Osteocyte (in vitro differentiated cells): ENCODE measurements at places on chromosomes 1 and 21.

GRCh38 chr21:36606287-36606982 lies 92.5 kb upstream of the SIM2 start:
- no peak for DNase-seq

DNA sequence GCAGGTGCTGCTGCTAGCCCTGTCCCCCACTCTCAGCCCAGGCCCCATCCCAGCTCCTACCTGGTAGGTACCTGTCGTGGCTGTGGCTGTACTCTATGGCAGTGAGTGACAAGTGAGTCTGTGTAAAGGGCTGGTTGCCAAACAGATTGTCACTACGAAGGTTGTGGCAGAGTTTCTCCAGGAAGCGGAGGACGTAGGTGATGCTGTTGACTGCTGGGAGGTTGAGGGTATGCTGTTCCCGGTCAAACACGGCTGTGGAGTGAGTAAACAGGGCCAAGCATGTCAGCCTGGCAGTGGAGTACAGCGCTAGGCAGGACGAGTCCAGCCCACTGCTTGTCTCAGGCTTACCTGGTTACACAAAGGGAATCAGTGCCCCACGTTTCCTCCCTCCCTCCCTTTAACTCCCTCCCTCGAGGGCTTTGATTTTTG lies 24.8 kb upstream of the SLFNL1 start:
- DNase-seq, result peak; percentile 73

GRCh38 chr1:248873993-248874533 lies 15.2 kb upstream of the ZNF692 start:
- peak; percentile 89 for DNase-seq

GRCh38 chr1:193338194-193338593 lies 151.8 kb upstream of the B3GALT2 start:
- no peak for DNase-seq

- no peak for DNase-seq
Measured at GRCh38 chr21:31234936-31235335, 109.1 kb downstream of the TIAM1 start.

DNA sequence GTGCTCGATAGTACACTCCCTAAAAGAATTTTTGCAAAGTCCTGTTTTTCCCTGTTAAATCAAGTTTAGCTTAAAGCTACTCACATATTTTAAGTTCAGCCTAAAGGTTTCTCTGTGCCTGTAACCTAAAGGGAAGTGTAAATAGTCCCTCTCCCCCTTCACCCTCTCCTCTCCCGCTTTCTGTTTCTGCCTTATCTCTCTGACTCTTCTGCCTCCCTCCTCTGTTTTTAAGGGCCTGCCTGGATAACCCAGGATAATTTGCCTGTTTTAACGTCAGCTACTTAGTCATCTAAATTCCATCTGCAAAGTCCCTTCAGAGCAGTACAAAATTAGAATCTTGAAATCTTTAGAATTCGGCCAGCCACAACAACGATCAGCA lies 92.6 kb downstream of the NID1 start:
- no peak for DNase-seq

GRCh38 chr1:203101813-203102634 lies 16.2 kb upstream of the MYOG start:
- DNase-seq, result peak; percentile 59

DNA sequence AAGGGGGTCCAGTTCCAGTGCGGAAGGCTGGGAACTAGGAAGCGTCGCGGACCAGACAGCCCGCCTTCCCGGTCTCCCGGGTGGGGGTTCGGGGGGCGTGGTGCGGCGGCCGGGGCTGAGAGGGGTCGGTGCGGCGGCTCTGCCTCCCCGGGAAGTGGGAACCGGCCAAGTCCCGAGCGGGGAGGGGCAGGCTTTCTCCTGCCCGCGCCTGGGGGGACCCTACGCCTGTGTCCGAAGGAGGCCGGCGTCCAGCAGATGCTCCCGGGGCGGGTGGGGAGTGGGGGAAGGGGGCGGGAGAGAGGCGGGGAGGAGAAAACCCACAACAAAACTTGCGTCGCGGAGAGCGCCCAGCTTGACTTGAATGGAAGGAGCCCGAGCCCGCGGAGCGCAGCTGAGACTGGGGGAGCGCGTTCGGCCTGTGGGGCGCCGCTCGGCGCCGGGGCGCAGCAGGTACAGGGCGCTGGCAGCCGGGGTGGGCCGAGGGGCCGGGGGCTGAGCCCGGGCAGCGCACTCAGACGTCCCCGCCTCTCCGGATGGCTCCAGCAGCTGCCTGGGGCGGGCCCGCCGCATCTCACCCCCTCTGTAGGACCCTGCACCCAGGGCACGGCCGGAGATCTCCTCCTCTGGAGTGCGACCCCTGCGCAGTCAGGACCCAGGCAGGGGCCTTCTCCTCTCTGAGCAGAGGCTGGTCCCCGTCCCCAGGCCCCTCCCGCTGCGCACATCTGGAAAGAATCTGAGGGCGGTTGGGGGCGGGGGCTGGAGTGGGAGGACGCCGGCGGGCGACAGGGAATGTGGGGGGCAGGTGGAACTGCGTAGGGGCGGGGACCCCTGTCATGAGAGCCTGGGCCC lies at the start of gene PODN:
PODN (plus strand) TSS at position 355 of the 849 bp plus-strand sequence. CDS start 7,643 bp downstream, outside the sequence.
- DNase-seq, result peak; percentile 84

DNA sequence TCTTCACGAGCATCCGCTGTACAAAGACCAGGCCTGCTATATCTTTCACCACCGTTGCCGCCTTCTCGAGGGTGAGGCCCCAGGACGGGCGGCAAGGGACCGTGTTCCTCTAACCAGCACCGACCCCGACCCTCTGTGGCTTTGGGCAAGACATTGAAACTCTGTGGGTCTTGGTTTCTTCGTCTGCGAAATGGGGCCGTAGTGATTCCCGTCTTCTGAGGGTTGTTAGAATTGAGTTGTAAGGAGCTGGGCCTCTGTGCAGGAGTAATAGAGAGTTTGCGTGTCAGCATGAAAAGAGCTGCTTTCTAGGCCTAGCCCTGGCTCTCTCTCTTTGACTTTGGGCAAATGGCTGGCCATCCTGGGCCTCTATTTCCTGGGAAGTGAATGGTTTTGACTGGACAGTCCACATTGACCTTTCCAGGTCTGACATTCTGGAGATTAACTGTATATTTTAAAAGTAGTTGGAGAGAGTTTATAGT lies 591 bp downstream of the MRPL37 start:
- DNase-seq, result no peak

GRCh38 chr1:109804660-109805059 lies 40.9 kb upstream of the EPS8L3 start:
- DNase-seq, result no peak

DNA sequence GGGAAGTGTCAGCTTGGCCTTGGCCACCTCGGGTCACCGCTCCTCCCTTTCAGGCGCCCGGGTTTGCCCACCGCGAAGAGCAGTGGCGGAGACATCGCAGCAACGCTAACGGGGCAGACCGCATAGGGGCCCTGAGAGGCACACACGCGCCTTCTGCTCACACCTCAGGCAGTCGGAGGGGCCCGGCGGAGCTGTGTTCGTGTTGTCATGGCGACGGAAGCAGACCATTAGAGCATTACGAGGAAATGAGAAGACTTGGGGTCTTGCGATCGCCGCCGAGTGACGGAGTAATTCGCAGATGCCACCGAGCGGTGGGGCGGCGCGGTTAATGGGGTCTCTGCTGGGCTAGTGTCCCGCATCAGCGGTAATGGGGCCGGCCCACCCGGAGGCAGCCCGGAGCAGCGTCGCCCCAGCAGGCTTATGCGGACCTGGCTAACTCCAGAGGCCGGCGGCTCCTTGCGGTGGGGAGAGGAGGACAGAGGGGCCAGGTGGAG lies 144.1 kb downstream of the TNR start:
- no peak for DNase-seq

DNA sequence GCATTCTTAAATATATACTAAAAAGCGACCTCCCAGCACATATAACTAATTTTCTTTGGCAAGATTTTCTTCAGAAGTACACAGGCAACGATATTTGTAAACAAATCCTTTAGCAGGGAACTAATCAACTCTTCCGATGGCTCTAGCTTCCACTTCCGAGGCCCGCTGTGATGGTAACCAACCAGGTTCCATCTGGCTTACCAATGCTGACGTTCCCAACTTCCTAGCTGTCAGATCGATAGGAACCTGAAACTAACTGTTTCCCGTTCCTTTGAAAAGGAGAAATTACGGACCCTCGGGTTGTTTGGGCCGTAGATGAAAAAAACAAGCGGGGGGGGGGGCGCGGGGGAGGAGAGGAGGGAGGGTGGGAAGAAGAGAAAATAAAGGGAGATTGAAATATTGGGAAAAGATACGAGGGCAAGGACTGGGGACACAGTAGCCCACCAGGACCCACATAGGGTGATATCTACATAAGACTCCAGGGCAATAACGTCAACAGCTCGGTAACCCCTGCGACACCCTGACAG lies 513 bp downstream of the GTF2B start:
- no peak for DNase-seq

DNA sequence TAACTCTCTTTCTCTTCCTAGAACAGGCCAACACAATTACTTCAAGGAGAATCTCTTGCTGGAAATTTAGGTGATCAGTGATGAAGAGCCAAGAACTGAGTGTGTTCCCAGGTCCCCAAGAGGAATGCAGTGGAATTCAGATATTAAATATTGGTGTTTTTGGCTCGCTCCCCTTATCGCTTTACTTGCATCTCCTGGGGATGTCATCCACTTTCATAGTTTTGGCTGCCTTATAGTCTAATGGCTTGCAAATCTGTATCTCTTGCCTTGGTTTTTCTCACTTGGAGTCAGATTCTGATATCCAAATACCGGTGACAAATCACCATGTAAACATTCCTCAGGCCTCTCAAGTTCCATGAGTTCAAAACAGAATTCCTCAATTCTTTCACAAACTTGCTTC lies 151.0 kb upstream of the C1orf87 start:
- no peak for DNase-seq

GRCh38 chr1:197367627-197368026 lies 99.6 kb downstream of the CRB1 start:
- no peak for DNase-seq

DNA sequence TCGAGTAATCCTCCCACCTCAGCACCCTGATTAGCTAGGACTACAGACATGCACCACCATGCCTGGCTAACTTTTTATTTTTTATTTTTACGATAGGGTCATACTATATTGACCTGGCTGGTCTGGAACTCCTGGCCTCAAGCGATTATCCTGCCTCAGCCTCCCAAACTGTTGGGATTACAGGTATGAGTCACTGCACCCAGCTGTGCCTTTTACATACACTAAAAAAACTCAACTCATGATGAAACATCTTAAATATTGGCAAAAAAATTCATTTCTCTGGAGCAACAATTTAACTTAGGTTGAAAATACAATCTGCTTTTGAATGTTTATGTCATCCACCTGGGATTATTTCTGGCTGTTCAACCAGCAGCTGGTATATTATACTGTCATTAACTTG lies 598.3 kb upstream of the ZP4 start:
- no peak for DNase-seq

GRCh38 chr1:154748405-154748775 lies 121.7 kb downstream of the KCNN3 start:
- no peak for DNase-seq

DNA sequence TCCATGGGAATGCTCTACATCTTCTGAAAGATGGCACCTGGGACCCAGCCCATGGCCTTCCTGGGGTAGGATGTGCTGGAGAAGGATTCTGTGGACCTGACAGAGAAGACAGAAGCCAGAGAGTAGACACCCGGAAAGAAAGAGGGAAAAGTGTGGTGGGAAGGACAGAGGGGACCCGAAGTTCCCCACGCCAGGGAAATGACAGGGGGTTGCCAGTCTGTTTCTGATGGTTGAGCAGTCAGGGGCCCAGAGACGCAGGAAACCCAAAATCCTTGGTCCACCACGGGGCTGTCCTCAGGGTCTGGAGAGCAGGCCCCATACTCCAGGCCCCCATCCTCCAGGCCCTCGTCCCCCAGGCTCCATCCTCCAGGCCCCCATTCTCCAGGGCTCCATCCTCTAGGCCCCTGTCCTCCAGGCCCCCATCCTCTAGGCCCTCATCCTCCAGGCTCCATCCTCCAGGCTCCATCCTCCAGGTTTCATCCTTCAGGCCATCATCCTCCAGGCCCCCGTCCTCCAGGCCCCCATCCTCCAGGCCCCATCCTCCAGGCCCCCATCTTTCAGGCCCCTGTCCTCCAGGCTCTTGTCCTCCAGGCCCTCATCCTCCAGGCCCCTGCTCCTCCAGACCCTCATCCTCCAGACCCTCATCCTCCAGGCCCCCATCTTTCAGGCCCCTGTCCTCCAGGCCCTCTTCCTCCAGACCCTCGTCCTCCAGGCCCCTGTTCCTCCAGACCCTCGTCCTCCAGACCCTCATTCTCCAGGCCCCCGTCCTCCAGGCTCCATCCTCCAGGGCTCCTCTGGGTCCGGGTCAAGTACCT lies 1.0 kb upstream of the TFF2 start:
- DNase-seq, result peak; percentile 62

DNA sequence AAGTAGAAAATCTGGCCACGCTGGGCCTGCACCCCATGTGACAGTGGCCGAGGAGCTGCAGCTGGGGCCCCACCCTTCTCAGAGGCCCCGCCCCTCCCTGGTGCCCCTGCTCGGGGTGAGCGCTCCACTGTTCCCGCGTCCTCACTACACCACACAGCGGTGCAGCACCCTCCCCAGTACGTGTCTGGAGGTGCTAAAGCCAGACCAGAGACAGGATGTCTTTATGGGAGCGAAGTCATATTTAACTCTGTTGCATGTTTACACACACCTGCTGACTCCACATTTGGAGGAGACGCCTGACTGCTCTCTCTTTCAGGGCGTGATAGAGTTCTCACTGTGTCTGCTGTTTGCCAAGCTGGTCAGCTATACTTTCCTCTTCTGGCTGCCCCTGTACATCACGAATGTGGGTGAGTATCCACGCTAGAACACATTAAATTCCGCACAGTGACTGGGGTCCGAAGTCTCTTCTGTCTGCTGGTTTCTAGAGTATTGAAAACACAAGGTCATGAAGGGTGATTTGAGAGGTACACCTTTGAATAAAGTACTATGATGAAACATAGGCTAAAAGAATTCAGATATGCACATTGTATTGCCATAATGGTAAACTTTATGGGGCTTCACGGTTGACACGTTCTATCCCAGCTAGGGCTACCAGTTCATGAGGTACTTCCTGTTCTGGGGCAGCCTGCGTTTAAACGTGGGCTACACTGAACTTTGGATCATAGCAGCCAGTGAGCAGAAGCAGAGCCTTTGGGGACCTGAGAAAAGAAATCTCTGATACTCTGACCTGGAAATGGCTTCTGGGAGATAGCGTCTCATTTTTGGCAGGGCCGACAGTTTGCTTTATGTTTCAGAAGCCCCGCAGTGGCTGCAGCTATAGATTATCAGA lies 48.4 kb downstream of the SLC37A1 start:
- DNase-seq, result no peak

GRCh38 chr1:187956975-187957374 lies 1128.2 kb downstream of the PLA2G4A start:
- DNase-seq, result no peak
